ENCODE measurements at places on chromosomes 1 and 21. TPM values are rescaled to one million over a fixed set of nuclear protein-coding genes. Genes with fewer than 3 reads are reported as not detected.

Gene TFF2
- not detected for total RNA-seq

Gene GOLT1A
- 0.51 TPM for total RNA-seq

DNA sequence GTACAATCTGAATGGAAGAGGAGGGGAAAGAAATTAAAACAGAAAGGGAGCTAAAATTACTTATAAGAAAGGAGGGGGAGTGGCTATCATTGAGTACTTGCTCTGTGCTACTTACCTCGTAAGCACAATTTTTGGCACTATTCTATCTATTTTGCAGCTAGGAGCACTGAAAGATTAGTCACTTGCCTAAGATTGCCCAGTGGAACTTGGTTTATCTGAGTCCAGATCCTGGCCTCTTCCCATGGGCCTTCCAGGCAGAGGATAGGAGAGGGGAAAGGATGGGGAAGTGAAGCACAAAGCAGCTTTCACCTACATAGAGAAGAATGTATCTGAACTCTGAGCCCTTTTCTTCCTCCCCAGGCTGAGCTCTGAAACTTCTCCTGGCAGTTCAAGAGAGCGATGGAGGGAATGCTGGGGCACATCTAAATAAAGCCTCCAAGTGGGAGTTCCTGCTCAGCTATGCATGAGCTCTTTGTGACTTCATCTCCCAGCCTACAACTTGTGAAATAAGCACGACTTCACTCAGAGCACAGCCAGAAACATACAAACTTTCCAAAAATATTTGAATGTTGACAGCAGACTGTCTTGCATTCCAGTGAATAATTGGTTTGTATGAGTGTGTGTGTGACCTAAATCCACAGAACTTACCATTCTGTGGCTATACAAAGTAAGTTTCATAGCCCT lies 29.4 kb downstream of the HMGB4 start:
- DNase-seq = no peak

DNA sequence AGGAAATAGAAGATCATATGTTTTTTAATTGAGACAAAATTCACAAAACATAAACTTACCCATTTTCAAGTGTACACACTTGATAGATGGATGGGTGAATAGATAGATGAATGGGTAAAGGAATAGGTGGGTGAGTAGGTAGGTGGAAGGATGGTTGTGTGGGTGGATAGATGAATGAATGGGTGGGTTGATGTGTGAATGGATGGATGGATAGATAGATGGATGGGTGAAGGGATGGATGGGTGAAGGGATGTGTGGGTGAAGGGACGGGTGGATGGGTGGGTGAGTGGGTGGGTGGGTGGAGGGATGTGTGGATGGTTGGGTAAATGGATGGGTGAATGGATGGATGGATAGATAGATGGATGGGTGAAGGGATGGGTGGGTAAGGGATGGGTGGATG lies 86.1 kb upstream of the KCND3 start:
- no peak for DNase-seq

GRCh38 chr21:20856926-20857325 lies 141.3 kb upstream of the NCAM2 start:
- no peak for DNase-seq

- DNase-seq = no peak
Measured at GRCh38 chr1:64956733-64957441, 9.5 kb downstream of the JAK1 start.

- DNase-seq = no peak
Measured at GRCh38 chr1:29270929-29271521, 34.7 kb downstream of the PTPRU start.

GRCh38 chr1:55057956-55058298 lies 18.6 kb downstream of the PCSK9 start:
- no peak for DNase-seq

DNA sequence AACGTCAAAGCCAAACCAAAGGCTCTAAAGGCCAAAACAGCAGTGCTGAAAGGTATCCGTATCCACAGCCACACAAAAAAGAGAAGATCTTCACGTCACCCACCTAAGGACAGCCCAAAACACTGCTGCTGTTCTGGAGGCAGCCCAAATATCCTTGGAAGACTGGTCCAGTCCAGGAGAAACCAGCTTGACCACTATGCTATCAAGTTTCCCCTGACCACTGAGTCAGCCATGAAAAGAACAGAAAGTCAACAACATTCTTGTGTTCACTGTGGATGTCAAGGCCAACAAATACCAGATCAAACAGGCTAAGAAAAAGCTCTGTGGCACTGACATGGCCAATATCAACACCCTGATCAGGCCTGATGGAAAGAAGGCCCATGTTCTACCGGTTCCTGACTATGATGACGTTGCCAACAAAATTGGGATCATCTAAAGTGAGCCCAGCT lies 32.1 kb downstream of the ARID4B start:
- DNase-seq = no peak
